ENCODE measurements at places on chromosomes 2 and 18.

GRCh38 chr2:172103471-172104272 lies 972 bp upstream of the DLX2 start:
- DNase-seq: peak; percentile 96

GRCh38 chr2:146602856-146603255 lies 1242.0 kb upstream of the ACVR2A start:
- DNase-seq: no peak

DNA sequence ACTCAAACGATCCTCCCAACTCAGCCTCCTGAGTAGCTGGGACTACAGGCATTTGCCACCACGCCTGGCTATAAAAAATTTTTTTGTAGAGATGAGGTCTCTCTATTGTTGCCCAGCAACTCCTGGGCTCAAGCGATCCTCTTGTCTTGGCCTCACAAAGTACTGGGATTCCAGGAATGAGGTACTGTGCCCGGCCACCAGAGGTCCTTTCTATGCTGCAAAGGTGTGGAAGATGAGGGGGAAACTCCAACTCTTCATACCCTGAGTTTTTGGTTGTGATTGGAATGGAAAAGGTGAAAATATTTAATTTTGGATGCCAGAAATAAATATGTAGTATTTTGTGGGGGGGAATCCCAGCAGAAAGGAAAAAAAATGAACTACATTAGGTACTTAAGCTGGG lies 36.0 kb downstream of the MRPL33 start:
- DNase-seq: no peak

DNA sequence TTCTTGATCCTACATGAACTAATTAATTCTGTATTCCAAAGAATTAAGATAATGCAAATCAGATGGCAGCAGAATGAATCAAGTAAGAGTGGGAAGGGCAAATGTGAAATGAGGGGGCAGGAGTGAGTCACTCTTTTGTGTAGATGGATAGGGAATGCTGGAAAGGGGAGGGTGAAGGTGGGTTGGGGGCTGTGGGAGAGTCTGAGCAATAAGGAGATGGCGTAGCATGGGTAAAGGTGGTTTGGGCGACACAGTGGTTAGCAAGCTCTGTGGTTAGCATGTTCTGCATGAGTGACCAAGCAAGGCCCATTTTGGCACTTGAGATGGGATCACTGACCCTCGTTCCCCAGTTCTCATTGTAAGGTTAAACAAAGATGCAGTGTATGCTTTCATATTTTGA lies 20.4 kb downstream of the GPD2 start:
- DNase-seq: no peak

DNA sequence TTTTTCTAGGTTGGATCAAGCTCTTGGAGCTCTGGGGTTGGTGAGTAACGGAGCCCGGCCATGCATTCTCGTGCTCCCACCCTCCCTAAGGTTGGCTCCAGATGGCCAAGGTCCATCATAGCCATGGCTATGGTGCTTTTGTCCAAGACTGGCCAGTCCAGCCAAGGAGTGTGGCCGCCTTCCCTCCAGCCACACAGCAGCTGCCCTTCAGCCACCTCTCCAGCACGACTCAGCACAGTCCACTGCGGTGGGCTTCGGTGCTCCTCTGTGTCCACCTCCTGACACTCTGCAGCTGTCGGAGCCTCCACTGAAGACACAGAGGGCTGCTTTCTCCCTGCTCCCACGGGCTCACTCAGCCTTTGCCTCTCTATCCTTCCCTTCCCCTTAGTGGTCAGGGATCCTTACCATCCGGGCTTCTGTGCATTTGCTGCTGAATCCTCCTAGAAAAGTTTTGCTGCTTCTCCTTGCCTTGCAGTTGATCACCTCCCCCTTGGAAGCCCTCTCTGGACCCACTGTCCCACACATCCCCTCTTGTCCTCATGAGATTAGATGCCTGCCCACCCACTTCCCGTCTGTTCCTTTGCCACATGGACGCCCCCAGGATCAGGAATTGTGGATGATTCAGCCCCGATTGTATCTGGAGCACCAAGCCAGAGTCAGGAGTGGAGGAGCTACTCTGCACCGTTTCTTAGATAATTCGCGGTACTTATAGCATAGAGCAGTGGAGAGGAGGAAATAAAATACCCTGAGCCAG lies 177.1 kb upstream of the COPS8 start:
- no peak for DNase-seq

GRCh38 chr2:216081012-216081411 lies 597 bp downstream of the PECR start:
- DNase-seq: no peak

DNA sequence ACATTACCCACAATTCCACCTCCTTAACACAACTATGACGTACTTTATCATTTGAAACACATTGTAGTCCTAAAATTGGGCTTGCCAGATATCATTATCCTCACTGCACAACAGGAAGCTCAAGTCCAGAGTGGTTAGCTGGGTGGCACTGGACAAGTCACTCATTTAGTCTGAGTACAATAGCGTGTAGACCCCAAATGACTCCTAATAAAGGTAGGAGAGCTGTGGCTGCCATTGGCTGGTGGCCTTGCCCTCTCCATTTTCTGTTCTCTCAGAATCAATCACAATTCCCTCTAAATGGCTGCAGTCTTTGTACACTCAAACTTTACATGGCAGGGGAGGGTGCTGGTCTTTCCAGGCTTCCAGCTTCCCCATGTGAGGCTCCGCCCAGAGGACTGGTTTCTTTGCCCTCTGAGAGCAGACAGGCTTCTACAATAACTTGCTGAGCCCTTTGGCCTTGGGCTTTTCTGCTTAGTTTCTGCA lies 11.7 kb downstream of the PSTPIP2 start:
- no peak for DNase-seq

DNA sequence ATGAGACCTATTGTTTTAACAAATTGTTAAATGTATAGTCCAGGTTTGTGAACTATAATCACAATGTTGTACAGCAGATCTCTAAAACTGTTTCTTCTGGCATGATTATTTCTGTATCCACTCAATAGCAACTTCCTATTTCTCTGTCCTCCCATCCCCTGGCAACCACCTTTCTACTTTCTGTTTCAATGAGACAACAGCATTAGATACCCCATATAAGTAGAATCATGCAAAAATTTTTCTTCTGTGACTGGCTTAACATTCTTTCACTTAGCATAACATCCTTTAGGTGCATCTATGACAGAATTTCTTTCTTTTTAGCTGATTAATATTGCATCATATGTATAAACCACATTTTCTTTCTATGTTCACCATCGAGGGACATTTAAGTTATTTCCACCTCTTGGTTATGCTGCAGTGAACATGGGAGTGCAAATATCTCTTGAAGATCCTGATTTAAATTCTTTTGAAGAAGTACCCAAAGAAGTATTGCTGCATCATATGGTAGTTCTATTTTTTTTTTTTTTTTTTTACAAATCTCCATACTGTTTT lies 713.5 kb downstream of the LRP1B start:
- DNase-seq: no peak

- no peak for DNase-seq
These were observed 1.5 kb downstream of the MTA3 start for GRCh38 chr2:42569883-42570282.

DNA sequence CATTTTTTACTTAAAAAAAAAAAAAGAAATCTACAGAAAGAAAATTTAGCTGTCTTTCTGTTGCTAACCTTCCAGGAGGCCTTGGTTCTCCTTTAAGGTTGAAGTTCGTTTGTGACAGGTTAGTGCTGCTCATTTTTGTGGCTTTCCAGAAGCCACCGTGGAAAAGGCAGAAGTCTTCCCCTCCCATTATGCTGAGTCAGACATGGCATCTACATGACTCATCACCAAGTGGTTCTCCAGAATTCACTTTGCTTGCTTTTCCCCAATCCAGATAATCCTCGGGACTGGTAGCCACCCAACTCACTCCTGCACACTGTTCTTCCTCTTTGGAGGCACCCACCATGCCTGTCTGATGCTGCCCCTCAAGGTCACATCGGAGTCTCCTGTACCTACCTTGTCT lies 228.7 kb downstream of the PIK3C3 start:
- no peak for DNase-seq

DNA sequence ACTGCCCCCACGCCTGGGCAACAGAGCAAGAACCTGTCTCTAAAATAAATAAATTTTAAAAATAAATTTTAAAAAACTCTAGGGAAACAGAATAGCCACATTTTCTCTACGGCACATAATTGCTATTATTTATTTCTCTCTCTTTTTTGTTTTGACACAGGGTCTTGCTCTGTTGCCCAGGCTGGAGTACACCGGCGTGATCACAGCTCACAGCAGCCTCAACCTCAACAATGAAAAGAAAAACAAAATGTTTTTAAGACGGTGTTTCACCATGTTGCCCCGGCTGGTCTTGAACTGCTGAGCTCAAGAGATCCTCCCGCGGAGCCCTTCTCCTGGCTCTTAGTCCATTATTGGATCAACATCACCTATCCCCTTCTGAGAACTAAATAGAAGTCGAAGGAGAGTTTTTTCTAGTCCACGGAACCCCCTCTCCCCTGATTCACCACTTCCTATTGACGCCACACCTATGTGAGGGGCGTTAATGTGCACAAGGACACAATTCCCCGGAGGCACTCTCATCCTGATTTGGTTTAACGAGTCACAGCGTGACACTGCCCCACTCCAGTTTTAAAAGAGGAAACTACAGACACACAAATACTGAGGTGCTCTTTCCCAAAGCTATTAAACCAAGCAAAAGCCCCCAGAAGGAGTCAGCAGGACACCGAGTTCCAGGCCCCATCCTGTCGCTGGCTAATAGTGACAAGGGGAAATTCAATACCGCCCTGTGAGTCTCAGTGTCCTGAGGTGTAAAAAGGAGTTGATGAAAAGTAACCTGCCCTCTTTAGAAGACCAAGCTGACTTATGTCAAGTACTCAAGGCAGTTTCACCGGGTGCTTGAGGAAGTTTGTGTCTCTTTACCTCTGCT lies 1.1 kb downstream of the NPC1 start:
- DNase-seq: no peak

DNA sequence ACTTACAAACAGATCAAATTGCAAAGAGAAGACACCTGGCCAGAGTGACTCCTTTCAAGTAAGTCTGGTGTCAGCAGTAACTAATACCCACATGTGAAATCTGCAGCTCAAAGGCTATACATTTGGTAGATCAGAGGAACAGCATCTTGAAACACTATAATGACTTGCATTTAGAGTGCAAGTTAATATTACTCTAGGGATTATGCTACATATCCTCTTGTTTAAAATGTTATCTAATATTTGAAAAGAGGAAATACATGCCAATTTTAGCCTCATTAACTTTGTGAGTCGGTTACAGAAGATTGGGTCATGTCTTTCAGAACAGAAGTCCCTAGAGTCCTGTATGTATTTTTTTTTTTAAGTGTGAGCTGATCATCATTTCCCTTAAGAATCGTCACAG lies 15.2 kb downstream of the LANCL1 start:
- no peak for DNase-seq

DNA sequence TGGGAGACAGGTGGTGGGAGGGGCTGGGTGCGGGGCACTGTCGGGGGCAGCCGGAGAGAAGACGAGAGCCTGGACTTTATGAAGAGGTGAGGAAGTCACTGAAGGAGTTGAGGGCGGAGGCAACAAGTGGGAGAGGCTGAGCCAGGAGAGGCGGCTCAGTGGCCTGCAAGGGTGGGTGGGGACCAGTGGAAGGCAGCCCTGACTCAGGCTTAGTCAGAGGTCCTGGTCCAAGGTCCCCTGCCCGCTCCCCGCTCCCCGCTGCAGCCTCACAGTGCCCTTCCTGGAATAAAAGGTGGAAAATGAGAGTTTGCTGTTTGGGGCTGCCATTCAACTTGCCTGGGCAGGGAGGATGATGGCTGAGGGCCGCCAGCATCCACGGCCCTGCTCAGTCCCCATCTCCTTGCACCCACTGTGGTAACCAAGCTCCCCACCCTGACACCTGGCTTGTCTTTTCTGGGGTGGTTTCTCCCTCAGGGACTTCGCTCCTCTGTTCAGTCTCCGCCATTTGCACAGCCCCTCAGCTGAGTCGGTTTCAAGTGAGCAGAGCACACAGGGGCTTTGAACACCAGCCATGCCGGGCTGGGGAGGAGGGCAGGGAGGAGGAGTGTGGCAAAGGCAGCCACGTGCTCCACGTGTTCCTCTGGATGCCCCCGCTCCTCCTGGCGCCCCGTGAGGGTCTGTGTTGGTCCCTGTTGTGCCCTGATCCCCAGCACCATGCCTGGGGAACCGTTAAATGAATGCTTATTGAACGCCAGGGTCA lies 13.7 kb upstream of the RALB start:
- DNase-seq: no peak

- DNase-seq: no peak
These were observed 821 bp upstream of the EML6 start for GRCh38 chr2:54722641-54723040.

GRCh38 chr2:75497256-75497655 lies 63.5 kb downstream of the EVA1A start:
- DNase-seq: no peak

GRCh38 chr2:159913900-159914299 lies 115.9 kb upstream of the CD302 start:
- DNase-seq: no peak

DNA sequence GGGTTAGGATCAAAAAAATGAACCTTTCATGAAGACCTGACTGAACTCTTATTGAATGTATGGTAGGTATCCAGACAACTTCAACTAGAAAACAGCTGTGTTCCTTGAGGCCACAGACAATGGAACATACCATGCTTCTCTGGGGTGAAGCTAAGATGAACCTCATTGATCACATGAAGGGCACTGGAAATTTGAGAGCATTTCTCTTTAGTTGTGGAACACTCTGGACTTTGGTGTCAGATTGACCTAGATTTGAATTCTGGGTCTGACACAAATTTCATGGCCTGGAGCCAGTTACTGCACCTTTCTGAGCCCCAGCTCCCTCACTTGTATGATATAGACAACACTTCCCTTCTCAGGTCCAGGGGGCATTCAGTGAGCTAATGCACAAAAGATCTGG lies 411.2 kb upstream of the ID2 start:
- no peak for DNase-seq

GRCh38 chr2:43107679-43108078 lies 118.7 kb downstream of the ZFP36L2 start:
- DNase-seq: peak; percentile 53

- DNase-seq: no peak
These were observed 91.7 kb upstream of the LRRTM1 start for GRCh38 chr2:80396276-80396675.

GRCh38 chr2:233013027-233013461 lies at the start of gene NGEF:
TSS of gene NGEF (minus strand) at chr2:233013256. CDS start at chr2:232974890, 38,366 bp downstream.
- no peak for DNase-seq

- DNase-seq: no peak
These were observed 2.3 kb upstream of the TMEM37 start for GRCh38 chr2:119429225-119429981.

DNA sequence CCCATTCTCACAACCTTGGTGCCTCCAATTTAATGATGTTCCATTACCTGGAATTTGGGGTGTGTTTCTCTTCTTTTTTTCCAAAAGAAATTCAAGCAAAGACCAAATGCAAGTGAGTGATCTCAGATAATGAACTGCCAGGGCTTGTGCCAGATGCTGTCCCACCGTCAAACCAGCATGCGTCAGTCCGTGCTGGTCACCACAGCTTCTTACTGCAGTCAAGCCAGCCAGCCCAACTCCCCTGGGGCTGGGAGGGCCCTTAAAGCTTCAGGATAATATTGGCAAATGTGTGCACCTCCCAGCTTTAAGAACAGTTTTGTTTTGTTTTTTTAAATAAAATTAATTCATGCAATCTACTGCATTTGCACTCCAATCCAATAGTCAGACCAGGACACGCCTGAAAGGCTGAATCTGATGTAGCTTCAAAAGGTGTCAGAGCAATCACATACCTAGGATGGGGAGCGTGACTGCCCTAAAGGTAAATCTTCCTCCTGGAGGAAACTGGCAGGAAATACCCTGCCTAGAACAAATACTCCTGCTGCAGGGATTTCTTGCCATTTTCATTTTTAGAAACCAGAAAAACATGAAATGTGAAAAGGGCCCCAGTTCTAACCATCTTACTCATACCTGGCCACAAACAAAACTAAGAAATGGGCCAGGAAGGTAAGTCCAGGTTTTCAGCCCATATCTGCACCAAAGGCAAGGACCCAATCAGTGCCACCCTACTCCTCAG lies 26.8 kb upstream of the SP3 start:
- DNase-seq: no peak

Data from left lung (tissue), 14 donors.